ENCODE measurements at places on chromosomes 6 and 20.

GRCh38 chr6:99521633-99522151 is 6.5 kb upstream of the USP45 start:
- DNase-seq: peak; percentile 19

- DNase-seq: no peak
Observed at GRCh38 chr6:9875605-9876353, 539.1 kb downstream of the TFAP2A start.

DNA sequence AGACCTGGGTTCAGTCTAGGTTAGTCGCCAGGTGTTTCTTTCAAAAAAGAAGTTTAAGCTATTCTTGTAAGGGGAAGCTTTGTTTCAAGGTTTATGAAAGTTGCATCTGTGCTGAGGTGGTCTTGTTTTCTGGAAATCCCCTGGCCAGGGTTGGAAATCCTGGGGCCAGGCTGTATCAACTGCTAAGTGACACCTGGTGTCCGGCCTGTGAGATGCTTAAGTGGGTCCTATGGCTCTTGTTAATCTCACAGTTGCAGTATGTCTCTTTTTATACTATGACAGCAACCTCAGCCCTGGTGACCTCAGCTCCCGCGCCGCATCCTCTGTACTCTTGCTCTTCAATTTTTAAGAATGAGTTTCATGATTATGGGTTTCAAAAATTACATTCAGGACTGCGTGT is 72.0 kb downstream of the CHMP4B start:
- DNase-seq: no peak

- no peak for DNase-seq
Observed at GRCh38 chr6:125732398-125732797, 17.0 kb upstream of the HEY2 start.

DNA sequence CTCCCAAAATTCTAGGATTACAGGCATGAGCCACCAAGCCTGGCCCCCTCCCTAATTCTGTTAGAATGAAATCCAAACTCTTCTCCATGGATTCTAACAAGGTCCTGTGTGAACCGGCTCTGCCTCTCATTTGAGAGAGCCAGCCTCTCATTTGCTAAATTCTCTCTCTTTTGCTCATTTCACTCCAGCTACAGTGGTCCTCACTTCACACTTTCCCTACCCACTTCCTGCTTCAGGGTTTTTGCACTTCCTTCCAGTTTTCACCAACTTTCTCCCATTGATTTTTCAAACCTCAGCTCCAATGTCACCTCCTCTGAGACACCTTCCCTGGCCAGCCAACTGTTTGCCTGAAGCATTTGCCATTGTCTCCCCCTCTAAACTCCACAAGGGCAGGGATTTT is 5.1 kb downstream of the COX4I2 start:
- DNase-seq: no peak
